ENCODE measurements at places on chromosomes 1 and 21.

GRCh38 chr1:46065405-46065804 is 67.0 kb downstream of the PIK3R3 start:
- no peak for DNase-seq

DNA sequence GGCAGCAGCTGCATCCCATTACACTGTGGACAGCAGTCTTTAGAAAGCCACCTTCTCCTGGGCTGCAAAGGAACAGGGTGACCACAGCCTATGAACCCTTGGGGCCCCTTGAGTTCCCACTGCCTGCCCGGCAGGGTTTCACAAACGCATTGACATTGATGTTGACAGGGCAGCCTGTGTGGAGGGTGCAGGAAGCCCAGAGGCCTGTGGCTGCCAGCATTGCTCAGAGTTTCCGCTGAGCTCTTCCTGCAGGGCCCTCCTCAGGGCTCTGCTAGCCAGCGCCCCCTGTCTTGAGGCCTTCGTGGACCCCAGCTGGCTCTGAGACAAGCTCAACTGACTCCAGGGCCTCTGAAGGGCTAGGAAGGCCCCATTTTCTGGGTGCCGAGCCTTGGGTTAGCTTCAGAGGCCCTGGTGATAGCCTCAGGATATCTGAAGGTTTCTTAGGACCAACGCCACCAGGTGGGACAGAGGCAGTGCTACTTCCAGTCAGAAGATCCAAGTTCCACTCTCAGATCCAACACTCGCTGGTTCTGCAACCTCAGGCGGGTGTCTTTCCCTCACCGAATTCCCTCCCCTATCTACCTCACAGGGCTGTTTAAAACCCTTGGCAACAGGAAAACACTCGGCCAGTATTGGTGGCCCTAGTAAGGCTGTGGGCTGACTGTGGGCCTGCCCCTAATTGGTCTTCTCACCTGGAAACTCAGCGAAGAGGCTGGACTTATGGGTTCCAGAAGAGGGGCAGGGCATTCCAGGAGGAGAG is 27.2 kb upstream of the EPS8L3 start:
- peak; percentile 55 for DNase-seq

DNA sequence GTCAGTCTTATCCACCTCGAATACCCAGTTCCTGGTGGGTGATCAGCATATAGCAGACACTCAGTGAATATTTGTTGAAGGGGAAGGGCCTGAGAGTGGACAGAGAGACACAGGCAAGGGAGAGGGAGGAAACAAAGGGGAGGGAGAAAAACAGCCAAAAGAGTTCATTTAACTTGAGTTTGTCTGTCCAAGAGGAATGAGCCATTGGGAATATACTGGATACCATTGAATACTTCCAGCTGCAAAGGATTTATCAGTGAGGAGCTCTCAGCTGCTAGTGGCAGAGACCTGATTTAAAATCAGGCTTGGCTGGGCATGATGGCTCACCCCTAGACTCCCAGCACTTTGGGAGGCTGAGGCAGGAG is 11.5 kb upstream of the BGLAP start:
- no peak for DNase-seq

DNA sequence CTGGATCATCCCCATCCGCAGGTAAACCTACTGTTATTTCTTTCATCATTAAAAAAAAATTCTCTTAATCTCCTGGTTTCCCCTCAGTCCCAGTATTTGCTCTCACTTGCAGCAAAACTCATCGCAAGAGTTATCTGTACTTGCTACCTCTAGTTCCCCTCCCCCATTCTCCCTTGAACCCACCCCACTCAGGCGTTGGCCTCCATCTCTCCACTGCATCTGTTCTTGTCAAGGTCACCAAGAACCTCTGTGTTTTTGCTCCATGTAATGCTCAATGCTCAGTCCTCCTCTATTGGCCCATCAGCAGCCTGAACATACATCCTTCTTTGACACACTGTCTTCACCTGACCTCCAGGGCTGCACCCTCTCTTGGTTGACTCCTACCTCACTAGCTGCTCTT is 4.6 kb downstream of the PKLR start:
- no peak for DNase-seq
